ENCODE measurements at places on chromosomes 2 and 18. TPM values are rescaled to one million over a fixed set of nuclear protein-coding genes. Genes with fewer than 3 reads are reported as not detected.
A peak's percentile ranks its signal among the peaks of the same experiment; 100 is the strongest.

GRCh38 chr2:9343524-9343923, 79.8 kb downstream of the ITGB1BP1 start:
- H3K27ac ChIP-seq = no peak overlapping the region
- H3K36me3 ChIP-seq = no peaks in the 10 kb centered on the region
- H3K27me3 ChIP-seq = peaks cover 9% of the 10 kb centered on the region
- DNase-seq = no peak
- no peaks in the 10 kb centered on the region for H3K4me1 ChIP-seq
- H3K4me3 ChIP-seq = no peak overlapping the region

- no peaks in the 10 kb centered on the region for H3K27me3 ChIP-seq
- H3K4me1 ChIP-seq = peaks cover 18% of the 10 kb centered on the region
- no peak for DNase-seq
- no peak overlapping the region for H3K4me3 ChIP-seq
- no peaks in the 10 kb centered on the region for H3K36me3 ChIP-seq
- H3K27ac ChIP-seq = no peak overlapping the region
Measured at GRCh38 chr18:11950824-11951223, 30.5 kb upstream of the IMPA2 start.

GRCh38 chr2:148725564-148725963, 81.0 kb downstream of the EPC2 start:
- peaks cover 51% of the 10 kb centered on the region for H3K4me1 ChIP-seq
- no peaks in the 10 kb centered on the region for H3K36me3 ChIP-seq
- peak overlapping the region; percentile 18 for H3K4me3 ChIP-seq
- no peak overlapping the region for H3K27ac ChIP-seq
- no peak for DNase-seq

GRCh38 chr18:12744103-12744502, 41.3 kb downstream of the PSMG2 start:
- no peak overlapping the region for H3K4me3 ChIP-seq
- DNase-seq = no peak
- peaks cover under 1% of the 10 kb centered on the region for H3K36me3 ChIP-seq
- H3K27me3 ChIP-seq = no peaks in the 10 kb centered on the region
- H3K4me1 ChIP-seq = peaks cover 13% of the 10 kb centered on the region

DNA sequence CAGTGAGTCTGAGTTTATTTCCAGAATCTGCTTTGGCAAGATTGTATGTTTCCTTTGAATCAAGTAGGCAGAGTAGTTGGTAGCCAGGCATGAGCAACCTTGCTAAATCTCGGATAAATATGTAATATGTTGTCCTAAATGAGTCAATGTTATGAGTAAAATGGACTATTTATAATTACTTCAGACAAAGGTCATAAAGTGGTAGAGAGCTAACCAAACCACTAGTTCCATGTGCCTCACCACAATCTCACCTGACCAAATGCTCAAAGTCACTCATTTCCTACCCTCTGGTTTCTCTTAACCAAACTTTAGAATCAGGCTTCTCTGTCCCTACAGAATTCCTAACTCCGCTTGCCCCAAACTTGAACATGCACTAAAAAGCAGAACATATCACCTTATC, 261.2 kb upstream of the FSIP2 start:
- H3K27ac ChIP-seq = no peak overlapping the region
- no peaks in the 10 kb centered on the region for H3K36me3 ChIP-seq
- H3K27me3 ChIP-seq = no peaks in the 10 kb centered on the region

- no peak overlapping the region for H3K4me3 ChIP-seq
- no peak overlapping the region for H3K27ac ChIP-seq
- DNase-seq = peak; percentile 52
- no peaks in the 10 kb centered on the region for H3K4me1 ChIP-seq
Measured at GRCh38 chr2:241191081-241191480, 2.6 kb downstream of the ANO7 start.

Gene LHCGR
- total RNA-seq = not detected

Gene ZDBF2
- 3.9 TPM for total RNA-seq

GRCh38 chr2:73838889-73839534, 10.3 kb downstream of the STAMBP start:
- no peak overlapping the region for H3K4me3 ChIP-seq
- DNase-seq = no peak
- peaks cover 35% of the 10 kb centered on the region for H3K4me1 ChIP-seq
- no peaks in the 10 kb centered on the region for H3K27me3 ChIP-seq

- no peak overlapping the region for H3K27ac ChIP-seq
- peaks cover 16% of the 10 kb centered on the region for H3K4me1 ChIP-seq
- peak; percentile 18 for DNase-seq
- H3K4me3 ChIP-seq = no peak overlapping the region
- H3K27me3 ChIP-seq = no peaks in the 10 kb centered on the region
Measured at GRCh38 chr2:42091671-42092070, 43.9 kb downstream of the PKDCC start.

DNA sequence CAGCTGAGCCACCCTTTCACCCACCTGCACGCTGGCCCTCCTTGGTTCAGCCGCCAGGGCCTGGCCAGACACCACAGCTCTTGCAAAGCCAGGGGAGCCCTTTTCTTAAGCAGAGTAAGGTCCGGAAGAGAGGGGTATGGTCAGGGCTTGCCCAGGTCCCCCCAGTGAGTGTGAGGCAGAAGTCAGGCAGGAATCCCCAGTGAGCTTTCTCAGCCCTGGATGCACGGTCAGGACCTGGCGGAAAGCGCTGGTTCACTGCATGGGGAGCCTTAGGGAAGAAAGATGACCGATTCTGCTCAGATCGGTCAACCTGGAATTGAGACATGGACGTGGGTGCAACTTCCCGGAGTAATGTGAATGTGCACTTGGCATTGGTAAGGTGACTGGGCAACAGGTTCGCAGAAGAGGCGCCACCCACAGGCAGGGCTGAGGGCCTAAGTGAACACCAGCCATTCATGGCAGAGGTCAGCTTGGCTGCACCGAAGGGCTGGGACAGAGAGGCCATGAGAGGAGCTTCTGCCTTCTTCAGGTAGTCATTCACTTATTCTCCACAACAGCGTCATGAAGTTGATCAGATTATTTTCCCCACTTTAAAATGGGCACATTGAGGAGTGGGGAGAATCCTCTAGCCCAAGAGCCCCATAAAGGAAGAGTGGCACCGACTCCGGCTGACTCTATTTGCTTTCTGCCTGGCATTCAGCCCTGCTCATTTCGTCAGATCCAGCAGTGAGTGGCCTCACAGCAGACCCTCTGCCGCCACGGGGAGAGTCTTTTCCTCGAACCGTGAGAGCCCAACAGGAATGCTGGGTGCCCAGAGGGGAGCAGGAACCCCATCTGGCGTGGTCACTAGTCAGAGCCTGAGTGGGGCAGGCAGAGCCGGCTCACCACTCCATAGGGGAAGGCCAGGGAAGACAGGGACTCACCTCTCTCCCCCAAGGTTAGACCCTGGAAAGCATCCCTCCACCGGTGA, 35.8 kb downstream of the SCTR start:
- H3K27ac ChIP-seq = no peak overlapping the region
- H3K4me3 ChIP-seq = no peak overlapping the region
- H3K36me3 ChIP-seq = no peaks in the 10 kb centered on the region
- peaks cover 14% of the 10 kb centered on the region for H3K27me3 ChIP-seq
- no peaks in the 10 kb centered on the region for H3K4me1 ChIP-seq

Gene HOXD13
- not detected for total RNA-seq

DNA sequence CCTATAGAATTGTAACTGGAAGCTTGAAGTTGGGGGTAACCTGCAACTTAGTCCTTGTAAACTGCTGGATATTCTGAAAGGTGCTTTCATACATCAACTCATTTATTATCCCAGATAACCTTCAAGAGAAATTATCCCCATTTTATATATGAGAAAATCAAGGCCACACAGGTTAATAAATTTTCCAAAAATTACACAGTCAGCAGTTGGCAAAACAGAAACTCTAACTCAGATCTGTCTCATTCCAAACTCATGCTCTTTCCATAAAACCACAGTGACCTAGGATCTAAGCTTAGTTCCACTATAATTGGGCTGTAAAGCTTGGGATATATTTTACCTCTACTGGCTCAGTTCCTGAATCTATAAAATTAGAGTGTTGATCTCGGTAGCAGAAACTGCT, 167.6 kb upstream of the DDX18 start:
- H3K27me3 ChIP-seq = no peaks in the 10 kb centered on the region
- no peak for DNase-seq
- H3K4me3 ChIP-seq = no peak overlapping the region
- H3K27ac ChIP-seq = no peak overlapping the region

Gene CNTNAP5
- not detected for total RNA-seq
